Fibroblast of skin of abdomen (primary cell): ENCODE measurements at places on chromosomes 11 and 22.

GRCh38 chr11:2420502-2421225, 20.1 kb downstream of the TSSC4 start:
- peak; percentile 65 for DNase-seq

DNA sequence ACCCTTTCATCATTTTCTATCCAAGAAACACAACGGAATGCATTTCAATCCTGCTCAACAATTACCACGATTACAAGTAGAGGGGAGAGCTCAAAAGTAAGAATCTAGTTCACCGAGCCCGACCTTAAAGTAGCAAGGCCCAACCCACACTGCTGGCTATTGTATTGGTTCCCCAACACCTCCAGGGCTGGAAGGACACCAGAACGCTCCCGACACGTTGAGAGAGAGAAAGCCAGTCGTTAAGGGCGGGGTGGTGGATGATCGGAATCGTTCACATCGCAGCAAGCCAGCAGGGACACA, 690 bp downstream of the CKAP5 start:
- DNase-seq: no peak

- DNase-seq: no peak
Measured at GRCh38 chr11:121575963-121576290, 123.2 kb upstream of the SORL1-AS1 start.

DNA sequence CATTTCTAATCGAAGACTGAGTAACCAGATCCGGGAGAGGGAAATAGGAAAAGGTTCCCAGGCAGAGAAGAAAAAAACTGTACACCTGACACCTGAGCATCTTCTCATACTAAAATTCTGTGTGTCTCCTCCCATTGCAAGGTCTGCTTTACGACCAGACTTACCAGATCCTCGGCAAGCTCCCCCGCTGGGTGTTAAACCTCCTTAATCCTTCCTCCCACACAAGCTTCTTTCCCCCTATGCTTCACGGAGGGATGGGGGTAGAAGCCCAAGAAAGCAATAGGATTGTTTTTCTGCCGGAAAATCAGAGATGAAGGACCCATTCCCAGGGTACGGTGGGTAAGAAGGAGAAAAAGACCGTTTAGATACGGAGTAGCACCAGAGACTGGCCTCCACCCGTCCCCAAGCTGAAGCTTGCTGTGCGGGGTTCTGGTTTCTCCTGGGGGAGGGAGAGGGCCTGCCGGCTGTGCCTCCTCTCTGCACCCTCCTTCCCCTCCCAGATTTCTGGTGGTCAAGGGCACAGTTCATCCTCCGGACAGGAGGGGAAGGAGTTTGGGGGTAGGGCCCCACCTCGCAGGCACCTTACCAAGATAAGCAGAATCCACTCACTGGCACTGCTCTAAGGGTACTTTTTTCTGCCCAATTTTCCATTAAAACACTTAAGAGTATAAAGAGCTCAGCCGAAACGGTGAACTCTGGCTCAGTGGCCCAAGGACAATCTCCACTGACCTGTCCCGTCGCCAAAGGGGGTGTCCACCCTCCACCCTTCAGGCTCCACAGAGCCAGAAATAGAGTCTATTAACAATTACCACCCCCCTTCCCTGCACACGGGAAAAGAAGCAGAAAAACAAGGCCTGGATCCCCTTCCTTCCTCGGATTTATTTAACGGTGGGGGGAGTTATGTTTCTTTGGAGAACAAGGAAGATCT, 1.2 kb downstream of the TOB2 start:
- no peak for DNase-seq

DNA sequence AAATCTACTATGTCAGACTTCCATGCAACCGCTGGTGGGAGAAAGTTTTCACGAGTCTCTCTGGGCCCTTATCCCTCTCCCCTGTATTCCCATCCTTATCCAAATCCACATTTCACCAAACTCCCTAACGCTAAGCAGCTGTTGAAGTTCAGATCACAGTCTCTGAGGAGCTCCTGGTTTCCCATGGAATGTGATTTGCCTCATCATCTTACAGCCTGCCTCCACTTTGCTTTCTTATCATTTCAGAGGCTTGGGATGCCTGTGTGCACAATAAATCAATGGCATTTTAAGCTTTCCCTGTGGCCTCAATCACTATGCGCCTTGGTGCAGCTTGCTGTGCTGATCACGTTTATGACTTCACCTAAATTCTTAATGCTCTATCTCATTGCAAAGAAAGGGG, 352.4 kb upstream of the FAT3 start:
- peak; percentile 64 for DNase-seq

DNA sequence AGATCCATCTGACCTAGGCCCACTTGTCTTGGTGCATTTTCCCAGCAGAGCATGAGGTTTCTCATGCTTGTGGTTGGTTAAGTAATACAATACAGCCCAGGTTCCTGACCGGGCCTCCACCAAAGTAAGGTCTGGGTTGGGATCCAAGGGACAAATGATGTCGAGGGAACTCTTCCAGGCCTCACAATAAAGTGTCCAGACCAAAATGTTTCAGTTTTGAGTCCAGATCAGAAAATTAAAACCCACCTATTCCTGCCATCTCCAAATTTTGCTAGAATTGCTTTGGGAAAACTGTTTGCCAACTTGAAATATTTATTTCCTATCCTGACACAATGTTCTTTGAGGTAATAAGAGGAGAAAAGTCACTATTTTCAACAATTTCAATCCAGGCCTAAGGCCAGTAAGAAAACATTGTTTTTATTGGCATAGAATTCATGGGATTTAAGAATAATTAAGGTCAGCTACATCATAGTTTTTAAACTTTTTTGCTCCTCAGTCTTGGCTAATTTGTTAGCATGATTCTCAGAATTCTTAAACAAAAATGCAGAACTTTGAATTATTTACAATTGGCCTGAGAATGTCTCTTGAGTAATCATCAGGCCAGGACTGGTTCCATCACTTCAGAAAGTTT, 51.4 kb downstream of the ME3 start:
- peak; percentile 70 for DNase-seq
